ENCODE measurements at places on chromosomes 16 and 17.

GRCh38 chr16:28241924-28242323, 30.2 kb upstream of the XPO6 start:
- DNase-seq: no peak

- DNase-seq: no peak
Measured at GRCh38 chr17:33517746-33518145, 224.7 kb upstream of the ASIC2 start.

DNA sequence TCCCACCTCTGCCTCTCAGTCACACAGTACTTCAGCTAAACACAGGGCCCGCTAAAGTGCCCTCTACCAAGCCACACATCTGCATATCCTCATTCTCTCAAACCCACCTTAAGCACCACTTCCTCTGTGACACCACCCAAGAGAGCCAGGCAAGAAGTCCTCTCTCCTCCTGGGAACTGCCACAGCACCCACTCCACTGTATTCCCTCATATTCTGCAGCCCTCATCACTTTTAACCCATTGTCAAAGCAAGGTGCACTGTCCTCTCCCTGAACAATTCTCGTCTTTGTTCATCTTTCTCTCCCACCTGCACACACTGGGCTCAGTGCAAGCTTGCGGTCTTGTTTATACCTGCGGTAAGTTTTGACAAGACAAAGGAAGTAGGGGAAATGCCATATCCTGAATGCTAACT, 13.6 kb downstream of the CHD9 start:
- DNase-seq: no peak

GRCh38 chr16:31664683-31665482, 137.2 kb downstream of the AHSP start:
- DNase-seq: no peak

DNA sequence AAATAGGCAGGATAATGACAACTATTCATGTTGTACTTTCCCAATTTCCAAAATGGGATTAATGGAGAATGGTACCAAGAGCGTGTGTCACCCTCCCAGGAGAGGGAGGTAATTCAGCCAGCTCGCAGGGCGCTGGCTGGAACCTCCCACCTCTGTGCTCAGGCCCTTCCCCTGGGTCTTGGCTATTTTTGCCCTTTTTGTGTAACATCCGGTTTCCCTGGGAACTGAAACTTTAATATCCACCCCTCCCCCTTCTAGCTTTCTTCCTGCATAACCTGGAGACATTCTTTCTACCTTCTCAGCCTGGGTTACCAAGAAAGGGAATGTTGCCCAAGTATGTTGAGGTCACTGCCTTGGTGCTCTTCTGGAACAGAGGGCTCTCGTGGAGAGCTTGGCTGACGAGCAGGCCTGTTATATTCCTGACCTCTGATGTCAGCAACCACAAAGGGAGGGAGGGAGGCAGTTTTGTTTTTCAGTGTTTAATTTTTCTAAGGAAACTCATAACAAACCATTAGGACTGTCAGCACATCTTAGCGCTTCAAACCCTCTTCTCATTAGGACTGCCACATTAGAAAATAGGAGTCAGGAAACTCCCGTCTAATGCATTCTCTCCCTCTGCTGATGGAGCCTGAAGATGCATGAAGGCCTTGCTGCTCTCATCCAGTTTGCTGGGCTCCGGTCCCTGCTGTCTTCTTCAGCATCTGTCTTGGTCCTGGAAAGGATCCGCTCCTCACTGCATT, 25.6 kb downstream of the ITGB3 start:
- DNase-seq: no peak

GRCh38 chr17:1948517-1948825, 76.7 kb downstream of the RTN4RL1 start:
- DNase-seq: no peak

- no peak for DNase-seq
Measured at GRCh38 chr16:979859-980594, 1.5 kb upstream of the SOX8 start.

DNA sequence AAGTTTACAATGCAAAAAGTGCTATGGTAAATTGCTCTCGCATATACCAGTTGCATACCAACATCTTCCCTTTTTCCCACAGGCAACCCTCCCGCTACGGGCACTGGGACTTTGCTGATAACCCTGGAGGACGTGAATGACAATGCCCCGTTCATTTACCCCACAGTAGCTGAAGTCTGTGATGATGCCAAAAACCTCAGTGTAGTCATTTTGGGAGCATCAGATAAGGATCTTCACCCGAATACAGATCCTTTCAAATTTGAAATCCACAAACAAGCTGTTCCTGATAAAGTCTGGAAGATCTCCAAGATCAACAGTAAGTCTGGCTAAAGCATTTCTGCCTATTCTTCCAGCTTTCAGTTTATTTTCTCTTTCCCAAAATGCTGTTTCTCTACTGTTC, 27.9 kb upstream of the HSBP1 start:
- DNase-seq: no peak

- no peak for DNase-seq
Measured at GRCh38 chr17:59830007-59830630, 62.6 kb downstream of the TUBD1 start.

DNA sequence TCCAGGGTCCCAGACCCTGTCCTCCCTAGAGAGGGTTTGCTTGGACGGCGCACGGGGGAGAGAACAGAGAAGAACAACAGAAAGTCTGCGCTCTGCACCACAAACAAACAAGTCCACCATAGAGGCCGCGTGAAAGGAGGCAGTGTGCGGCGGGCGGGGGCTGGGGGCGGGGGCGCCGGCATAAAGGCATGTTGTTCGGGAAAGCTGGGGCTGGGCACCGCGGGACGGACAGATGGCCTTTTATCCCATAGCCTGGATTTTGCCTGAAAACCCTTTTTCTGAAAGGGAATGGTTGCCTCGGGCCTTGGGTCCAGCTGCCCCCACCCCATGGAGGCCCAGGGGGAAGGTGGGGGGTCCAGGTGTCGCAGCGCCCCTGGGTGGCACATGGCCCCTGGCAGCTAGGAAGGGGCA, 26.0 kb downstream of the FA2H start:
- DNase-seq: no peak

GRCh38 chr17:4551141-4551540, 4.0 kb downstream of the MYBBP1A start:
- DNase-seq: no peak

DNA sequence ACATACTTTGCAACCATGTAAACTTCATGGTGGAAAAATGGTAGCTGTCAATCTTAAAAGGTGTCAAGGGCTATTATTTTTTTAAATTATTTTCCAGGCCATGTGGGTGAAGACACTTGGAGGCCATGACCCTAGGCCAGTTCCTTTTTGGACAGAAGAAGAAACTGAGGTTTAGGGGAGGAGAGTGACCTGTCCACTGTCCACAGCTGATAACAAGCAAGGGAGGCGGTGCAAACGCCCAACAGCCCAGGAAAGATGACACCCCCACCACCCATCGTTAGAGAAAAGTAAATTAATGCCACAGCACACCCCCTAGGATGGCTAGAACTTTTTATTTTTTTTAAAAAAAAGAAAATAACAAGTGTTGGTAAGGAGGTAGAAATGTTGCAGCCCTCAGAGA, 19.2 kb downstream of the ENPP7 start:
- no peak for DNase-seq

GRCh38 chr17:13940858-13941665, 128.2 kb upstream of the COX10 start:
- DNase-seq: no peak

- no peak for DNase-seq
Measured at GRCh38 chr17:59783221-59784047, 76.0 kb downstream of the VMP1 start.

DNA sequence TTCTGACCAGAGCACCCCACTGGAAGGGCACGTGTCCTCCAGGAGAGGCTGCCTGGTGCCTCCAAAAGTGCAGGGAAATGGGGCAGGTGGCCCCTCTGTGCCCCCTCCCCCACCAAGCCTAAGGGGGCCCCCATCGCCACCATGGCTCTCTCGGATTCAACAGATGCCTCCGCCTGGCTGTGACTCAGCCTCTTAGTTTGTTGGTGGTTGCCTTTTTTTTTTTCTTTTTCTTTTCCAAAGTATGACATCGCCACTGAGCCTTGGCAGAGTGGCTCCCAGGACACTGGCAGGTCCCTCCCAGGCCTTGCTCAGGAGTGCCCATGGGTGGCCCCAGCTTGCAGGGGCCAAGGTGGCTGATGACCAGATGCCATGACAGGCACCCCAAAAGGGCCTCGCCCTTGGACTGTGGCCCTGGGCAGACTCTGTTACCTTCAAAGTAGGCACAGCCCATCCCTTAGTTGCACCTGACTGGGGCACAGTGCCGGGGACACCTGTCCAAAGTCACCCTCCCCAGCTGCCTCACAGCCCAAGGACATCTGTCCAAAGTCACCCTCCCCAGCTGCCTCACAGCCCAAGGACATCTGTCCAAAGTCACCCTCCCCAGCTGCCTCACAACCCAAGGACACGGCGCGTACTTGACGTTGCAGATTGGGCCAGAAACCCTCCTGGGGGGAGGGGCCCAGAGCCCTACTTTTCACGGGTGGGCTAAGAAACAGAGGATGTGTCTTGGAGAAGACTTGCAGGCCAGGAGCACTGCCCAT, 29.6 kb downstream of the NPTX1 start:
- no peak for DNase-seq

- DNase-seq: no peak
Measured at GRCh38 chr17:3887804-3888203, 5.0 kb downstream of the CAMKK1 start.

GRCh38 chr16:77548766-77549165, 113.9 kb upstream of the ADAMTS18 start:
- no peak for DNase-seq

DNA sequence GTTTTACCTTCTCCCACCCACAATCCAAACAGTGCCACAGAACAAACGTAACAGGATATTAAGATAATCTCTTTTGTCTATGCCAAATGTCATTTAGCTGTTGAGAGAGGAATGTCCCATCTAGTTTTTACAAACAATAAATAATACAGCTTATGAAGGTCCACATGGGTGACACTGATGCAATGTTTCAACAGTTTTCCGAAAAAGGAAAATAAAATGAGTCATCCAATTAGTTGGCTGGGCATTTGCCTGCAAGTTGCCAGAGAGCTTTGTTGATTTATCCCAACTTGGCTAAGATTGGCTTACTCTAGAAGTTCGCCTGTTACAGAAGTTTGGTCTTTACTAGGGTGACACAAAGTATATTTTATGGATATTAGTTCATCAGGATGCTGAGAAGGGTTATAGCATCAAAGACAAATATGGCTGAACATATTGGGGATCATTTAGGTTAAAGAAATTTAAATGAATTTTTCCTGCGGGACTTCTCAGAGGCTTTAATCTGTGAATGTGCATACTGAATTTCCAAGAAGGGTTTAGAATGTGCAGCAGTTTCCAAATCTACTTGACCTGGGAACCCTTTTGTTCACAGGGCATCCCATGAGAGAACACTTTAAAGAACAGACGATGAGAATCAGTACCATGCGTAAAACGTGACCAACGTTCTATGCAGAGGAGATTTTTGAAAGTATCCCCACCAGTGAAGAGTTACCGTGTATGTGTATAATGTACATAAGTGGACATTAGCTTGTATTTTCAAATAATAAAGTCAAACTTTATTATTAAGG, 73.1 kb downstream of the CDH13 start:
- no peak for DNase-seq

- DNase-seq: no peak
Measured at GRCh38 chr17:61862105-61862574, 1.2 kb downstream of the BRIP1 start.

DNA sequence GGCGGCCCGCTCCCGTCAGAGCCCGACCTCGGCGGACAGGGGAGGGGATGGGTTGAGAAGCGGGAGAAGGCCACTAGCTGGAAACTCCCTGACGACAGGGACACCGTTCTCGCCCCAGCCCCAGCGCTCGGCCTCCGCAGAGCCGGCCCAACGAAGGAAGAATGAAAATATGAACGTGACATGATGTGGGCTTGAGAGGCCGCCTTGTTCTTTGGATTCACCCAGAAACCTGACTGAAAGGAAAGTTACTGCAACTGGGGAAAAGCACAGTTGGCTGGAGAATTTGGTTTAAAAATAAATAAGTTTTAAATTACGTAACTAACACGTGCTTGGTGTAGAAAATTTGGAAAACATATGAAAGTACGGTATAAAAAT, 21.1 kb downstream of the NPTX1 start:
- DNase-seq: peak; percentile 68

- DNase-seq: no peak
Measured at GRCh38 chr17:42347198-42347597, 41.0 kb downstream of the STAT3 start.

DNA sequence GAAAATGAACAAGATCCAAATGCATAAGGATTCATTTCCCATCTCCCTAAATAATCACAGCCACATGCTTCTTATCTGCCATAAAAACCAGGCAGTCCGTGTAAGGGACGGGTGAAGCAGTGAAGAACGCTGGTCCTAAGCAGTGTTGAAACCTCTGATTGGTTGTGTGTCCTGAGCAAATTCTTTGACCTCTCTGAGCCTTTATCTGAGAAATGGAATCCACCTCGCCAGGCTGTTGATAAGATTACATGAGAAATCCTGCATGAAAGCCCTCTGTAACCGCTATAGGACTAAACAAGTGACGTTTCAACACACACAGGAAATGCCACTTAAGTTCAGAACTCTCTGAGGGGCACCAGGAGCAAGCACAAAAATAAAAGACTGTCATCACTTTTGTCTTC, 26.8 kb downstream of the GAS7 start:
- DNase-seq: no peak

DNA sequence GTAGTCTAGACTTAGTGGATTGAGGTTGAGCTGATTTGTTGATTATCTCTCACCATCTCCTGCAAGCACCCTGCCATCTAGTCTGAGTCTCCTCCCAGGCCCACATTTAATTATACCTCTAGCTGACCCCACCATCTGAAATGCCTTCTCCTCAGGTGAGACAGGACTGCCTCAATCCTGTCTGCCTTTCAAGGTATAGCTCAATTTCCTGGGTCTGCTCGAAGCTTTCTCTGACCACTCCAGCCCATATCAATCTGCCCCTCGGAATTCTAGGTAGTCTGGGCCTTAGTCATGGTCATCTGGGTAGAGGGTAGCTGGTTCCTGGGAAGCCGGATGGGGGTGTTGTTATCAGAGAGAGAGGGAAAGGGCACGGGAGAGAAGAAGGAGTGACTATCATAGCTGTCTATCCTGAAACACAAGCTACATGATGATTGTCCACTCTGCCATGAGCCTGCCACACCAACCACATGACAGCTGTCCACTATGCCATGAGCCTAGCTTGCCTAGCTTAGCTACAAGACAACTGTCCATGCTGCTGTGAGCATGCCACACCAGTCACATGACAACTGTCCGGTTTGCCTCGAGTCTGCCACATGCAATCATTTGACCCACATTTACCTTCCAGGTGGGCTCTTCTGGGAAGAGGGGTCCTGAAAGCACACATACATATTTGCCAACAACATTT, 34.4 kb downstream of the LYRM9 start:
- no peak for DNase-seq

GRCh38 chr17:7380321-7380720, 568 bp upstream of the TNK1 start:
- no peak for DNase-seq

GRCh38 chr17:73058022-73058421, 34.5 kb downstream of the SLC39A11 start:
- no peak for DNase-seq

- DNase-seq: peak; percentile 22
Measured at GRCh38 chr17:82065638-82066303, at the start of gene DUS1L. Gene DUS1L, minus strand, starts transcription at chr17:82065804. Its CDS starts 745 bp downstream, at chr17:82065059.
